GM12891 (cell line): ENCODE measurements at places on chromosomes 12 and 14.

DNA sequence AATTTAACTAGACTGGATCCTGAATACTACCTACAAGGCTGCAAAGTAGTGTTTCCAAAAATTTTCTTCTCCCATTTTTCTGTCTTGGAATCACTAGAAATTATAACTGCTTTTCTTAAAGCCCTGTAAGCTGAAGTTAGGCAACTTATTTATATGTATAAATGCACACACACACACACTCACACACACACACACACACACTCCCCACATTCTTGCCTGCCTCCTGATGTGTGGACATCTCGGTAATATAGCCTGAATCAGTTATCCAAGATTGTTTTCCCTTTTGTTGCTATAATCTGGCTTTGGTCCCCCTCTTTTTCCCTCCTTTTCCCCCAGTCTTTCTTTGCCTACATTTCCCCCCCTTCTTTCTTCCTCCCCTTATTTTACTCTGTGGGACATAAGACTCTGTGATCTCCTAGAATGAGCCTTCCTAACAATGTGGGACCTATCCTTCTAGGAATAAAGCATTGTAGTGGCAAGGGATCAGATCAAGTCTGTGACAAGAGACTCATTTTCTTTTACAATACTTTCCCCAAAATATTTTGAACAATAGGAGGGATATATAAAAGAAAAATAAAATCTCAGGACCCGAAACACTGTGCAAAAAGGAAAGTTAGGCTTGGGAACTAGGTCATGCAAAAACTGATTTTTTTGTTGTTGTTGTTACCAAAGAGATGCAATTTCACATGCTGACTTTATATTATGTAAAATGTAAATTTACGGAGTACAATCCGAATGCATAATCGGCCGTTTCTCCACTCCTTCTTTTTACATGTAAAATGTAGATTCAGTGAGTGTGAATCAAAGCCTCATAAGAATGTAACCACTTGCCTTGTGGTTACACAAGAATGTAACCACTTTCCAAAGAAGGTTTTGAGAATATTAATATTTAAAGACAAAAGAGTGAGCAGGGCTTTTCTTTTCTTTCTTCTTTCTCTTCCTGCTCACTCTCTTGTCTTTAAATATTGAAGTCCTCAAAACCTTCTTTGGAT, 26.3 kb upstream of the CD69 start:
- no peak for DNase-seq

GRCh38 chr12:117968151-117968789, 520 bp downstream of the KSR2 start:
- no peak for DNase-seq

- DNase-seq = no peak
Observed at GRCh38 chr14:95885278-95885677, 8.6 kb downstream of the TUNAR start.

GRCh38 chr14:69268223-69268622, 8.3 kb downstream of the GALNT16 start:
- no peak for DNase-seq

GRCh38 chr12:88472248-88472647, 108.0 kb downstream of the KITLG start:
- DNase-seq = no peak

DNA sequence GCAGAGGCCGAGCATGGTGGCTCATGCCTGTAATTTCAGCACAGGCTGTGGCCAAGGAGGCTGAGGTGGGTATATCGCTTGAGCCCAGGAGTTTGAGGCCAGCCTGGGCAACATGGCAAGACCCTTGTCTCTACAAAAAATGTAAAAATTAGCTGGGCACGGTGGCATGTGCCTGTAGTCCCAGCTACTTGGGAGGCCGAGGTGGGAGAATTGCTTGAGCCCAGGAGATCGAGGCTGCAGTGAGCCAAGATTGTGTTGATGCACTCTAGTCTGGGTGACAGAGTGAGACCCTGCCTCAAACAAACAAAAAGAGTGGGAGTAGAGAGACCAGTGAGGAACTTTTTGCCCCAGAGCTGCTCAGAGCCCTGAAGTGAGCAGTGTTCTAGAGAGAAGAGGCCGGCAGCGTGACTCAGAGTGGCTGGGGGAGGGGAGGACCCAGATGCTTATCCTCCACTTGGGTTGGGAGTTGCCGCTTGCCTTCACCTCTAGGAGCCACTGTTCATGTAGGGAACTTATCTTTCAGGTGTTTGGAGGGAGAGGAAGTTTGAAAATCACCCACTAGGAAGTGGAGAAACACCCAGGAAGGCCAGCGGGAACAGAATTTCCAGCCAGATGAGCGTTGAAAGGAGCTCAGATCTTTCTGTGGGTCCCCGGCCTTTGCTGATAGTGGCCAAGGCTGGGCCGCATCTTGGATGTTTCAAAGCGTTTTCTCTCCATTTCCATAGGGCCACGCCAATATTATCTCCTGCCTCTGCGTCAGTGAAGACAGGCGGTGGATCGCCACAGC, 15.3 kb downstream of the CFAP251 start:
- DNase-seq = no peak

DNA sequence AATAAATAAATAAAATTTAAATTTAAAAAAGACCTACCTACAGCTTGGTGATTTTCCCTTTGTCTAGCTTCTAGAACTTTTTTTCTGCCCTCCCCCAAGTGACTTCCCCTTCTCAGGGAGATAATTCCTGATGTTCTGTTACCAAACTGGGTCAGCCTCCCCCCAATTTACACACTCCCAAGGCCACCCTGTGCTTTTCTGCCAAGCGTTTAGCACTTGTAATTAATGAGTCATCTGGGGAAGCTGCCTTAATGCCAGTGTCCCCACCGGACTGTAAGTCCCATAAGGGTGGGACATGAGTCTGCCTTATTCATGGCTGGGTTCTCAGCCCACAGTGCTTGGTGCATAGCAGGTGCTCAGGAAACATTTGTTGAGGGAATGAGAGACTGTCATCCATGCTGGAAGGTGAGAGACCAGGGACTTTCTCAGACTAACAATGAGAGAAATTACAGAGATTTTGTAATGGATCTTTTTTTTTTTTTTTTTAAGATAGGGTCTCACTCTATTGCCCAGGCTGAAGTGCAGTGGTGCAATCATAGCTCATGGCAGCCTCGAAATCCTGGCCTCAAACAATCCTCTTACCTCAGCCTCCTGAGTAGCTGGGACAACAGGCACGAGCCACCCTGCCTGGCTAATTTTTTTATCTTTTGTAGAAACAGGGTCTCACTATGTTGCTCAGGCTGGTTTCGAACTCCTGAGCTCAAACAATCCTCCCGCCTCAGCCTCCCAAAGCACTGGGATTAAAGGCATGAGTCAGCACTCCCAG, 106.8 kb downstream of the PHETA1 start:
- DNase-seq = no peak

DNA sequence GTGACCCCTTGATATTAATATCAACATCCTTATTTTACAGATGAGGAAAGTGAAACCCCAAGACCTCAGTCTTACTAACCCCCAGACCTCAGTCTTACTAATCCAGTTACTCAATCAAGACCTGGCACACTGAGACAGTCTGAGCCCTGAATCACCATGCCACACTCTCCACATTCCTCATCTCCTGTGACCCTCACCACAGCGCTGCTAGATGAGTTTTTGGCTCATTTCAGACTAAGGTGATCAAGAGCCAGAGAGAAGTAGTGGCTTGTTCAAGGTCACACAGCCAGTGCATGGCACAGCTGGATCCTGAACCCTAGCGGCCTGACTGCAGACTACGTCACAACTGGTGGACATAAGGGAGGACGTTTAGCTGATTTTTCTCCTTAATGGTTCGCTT, 579.2 kb downstream of the BCL11B start:
- no peak for DNase-seq

DNA sequence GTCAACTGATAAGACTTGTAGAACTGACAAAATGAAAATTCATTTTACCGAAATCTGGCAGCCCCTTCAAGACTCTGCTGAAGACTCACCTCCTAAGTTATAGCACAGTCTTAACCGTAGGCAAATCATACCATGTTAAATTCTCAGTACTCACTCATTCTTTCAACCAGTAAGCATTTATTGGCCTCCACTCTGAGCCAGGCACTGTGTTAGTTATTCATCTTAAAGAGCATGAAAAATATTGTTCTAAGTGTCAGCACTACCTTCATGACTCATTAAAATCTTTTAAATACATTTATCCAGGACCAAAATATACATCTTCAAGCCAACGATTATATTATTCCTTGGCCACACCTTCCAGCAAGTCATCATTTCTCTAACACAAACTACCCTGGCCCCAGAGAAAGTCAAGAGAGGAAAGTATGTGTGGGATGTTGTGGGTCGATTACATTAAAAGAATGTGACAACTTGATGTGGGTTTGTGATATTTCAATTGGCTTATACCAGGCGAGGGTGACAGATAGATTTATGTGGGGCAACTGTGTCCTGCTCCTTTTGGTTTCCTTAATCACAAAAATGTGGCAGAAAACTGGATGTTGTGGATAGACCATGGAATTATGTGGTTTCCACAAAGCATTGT, 55.0 kb downstream of the TMEM30B start:
- DNase-seq = no peak

DNA sequence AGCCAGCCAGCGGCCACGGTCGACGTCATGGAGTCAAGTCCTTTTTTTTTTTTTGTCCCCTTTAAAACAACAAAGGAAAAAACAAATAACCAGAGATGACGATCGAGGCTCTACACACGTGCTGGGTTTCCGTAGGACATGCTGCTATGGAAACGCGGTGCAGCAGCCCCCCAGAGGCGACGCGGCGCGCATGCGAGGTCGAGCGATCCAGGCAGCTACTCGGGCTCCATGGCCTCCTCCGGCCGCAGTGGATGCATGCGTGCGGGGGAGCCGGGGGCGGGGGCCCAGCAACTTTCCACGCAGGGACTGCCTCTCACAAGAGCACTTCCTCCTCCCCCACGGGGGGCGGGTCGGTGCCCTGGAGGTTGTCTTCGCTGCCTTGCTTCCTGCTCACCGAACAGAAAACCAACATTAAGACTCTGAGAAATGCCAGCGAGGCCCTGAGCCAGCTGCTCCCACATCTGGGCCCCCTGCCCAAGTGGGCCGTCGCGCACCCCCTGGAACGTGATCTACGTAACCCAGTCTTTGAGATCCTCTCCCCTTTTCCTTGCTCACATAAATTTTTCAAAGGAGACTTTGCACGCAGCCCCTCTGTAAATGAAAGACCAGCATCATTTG, 30.7 kb downstream of the P2RX4 start:
- DNase-seq = no peak

DNA sequence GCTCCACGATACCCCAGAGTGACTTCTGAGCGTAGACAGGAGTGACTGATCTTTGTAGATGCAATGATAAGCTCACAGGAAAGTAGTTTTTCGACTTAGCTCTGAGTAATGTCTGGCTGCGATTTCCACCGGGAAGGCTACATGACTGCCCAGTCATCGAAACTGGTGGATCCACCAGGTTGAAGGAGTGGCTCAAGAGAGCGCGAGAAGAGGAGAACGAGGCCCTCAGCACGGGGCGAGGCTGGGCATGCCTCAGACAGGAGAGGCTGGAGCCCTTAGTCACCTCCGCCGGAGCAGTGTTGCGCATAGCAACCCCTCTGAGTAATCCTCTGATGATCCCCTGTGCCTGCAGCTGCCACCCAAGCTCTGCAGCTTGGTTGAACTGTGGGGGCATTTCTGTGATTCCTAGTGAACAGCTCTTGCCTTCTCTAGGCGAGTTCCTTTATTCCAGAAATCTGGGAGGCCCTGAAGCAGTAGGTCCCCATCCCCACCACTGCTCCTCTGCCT, 25.6 kb downstream of the ELK3 start:
- DNase-seq = no peak

- no peak for DNase-seq
Observed at GRCh38 chr14:40413136-40413535, 980.9 kb upstream of the FBXO33 start.

DNA sequence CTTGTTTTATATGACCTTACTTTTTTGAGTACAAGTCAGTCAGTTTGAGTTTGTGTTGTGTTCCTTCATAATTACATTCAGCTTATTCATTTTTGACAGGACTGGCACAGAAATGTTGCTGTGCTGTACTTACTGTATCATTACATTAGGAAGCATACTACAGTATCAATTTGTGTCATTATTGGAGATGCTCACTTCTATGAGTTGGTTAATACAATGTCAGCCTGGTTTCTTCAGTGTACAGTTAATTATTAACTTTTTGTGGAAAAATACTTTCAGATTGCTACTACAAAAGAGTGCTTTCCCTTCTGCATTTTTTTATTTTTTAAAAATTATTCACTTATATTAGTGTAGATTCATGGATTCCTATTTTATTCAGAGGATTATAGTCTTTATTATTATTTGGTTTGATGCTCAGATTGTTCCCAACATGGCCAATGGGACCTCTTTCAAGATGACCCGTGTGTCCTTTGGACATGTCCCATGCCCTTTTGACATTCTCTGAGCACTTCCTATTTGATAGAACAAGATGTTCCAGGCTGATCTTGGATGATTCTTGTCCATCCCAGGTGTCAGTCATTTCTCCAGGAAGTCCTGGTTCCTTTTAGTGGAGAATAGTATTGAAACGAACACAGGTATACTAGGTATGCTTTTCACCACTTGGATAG, 66.6 kb downstream of the MON2 start:
- DNase-seq = no peak

DNA sequence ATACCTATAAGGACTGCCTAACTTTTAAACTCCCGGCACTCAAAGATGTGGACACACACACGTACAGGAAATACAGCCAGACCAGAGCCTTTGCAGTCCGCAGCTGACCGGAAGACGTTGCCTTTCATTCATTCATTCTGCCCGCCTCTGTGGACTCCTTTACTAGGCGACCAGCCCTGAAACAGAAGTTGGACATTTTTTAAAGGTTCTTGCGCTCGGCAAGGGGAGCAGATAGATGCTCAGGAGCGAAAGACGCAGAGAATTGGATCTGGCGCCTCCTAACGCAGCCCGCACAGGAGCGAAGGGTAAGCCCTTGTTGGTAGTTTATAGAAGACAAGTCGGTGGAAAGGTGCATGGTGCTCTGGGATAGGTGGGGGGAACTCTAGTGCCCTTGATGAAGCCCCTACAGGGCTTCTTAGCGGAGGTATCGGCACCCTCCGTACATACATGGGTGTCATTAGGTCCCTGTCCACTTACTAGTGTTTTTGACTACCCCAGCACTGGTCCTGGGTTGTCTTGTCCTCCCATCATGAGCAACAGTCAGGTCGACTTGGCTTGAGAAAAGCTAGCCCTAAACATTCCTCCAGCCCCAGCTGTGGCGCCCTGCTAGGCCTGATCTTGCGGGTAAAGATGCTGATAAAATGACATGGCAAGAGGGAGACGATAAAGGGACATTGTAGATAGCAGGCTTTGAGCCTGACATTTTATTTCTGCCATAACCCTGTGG, at the start of gene KDM2B:
Gene KDM2B (minus strand): TSS at position 65 of the 727 bp plus-strand sequence. CDS start 112 bp downstream, outside the sequence.
- DNase-seq = no peak

GRCh38 chr12:54051874-54052437, 1.7 kb upstream of the HOXC4 start:
- no peak for DNase-seq

GRCh38 chr12:88579601-88580050, 645 bp downstream of the KITLG start:
- DNase-seq = no peak

GRCh38 chr14:40574780-40575179, 1031.9 kb upstream of the LRFN5 start:
- no peak for DNase-seq
